ENCODE measurements at places on chromosomes 6 and 20. TPM values are rescaled to one million over a fixed set of nuclear protein-coding genes. Genes with fewer than 3 reads are reported as not detected.
A peak's percentile ranks its signal among the peaks of the same experiment; 100 is the strongest.

Gene SGK2
- 0.04 TPM for total RNA-seq

Gene SLC22A1
- 0.60 TPM for total RNA-seq

Gene DHX16
- 38.1 TPM for total RNA-seq

Gene ZC3H12D
- total RNA-seq: 0.10 TPM

Gene SAMD10
- 1.7 TPM for total RNA-seq

Gene MCUR1
- 17.0 TPM for total RNA-seq

Gene C6orf132
- total RNA-seq: 21.3 TPM

Gene ENPP4
- total RNA-seq: 0.07 TPM

Gene EEF1A2
- not detected for total RNA-seq

DNA sequence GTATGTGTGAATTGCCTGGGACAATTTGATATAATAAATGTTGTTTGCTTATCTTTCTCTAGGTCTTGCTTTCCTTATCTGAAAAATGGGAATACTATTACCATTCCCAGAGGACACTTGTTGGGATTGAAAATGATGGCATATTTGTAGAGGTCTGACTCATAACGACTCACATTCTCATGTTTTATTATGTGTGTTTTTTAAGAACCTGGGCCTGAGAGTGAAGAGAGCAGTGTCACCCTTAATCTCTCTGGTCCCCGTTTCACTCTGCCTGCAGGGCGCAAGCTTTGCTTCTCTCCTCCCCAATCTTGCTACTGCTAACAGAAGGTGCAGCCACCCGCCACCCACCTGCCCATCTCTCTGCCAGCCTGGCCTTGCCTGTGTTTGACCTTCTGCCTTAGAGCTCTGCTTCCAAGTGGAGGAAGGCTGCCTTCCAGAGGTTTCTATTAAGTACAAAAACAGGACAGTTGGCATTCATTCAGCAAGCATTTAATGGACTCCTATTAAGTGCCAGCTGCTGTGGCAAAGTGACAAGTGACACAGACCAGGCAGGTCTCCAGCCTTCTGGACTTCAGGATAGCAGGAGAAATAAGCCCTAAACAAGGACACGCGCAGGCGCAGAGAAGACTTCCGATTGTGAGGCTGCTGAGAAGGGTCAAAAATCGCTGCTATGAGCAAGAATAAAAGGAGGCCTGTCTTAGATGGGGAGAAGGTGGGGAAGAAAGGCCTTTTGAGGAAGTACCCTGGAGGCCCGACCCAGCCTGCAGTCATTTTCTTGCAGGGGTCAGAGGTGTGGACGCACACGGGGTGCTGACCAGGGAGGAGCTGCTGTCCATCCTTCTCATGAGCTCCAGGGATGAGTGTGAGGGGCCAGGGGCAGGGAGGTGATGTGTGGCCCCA lies 112.5 kb downstream of the JPH2 start:
- no peak for DNase-seq

GRCh38 chr6:17202526-17202925 lies 78.6 kb upstream of the RBM24 start:
- no peak for DNase-seq

GRCh38 chr6:12174878-12175277 lies 115.3 kb upstream of the EDN1 start:
- peak; percentile 46 for DNase-seq

DNA sequence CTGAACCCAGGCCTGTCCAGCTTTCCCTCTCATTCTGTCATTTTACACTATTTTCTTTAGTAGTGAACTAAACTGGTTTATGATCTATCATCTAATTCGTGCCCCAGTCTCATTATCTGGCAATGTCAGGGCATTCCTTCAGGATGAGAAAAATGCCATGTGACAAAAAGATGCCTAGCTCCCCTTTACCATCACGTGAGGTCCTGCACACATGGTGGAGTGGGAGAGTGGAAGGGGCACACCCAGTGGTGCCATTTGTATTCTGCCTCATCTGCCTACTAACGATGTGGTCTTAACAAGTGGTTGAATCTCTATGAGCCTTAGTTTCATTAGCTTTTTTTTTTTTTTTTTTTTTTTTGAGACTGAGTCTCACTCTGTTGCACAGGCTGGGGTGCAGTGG lies 41.2 kb downstream of the CDC5L start:
- DNase-seq: no peak

GRCh38 chr6:123316733-123317323 lies 319.9 kb downstream of the TRDN start:
- no peak for DNase-seq

- peak; percentile 76 for DNase-seq
Observed at GRCh38 chr20:37990571-37991151, 42.6 kb downstream of the TTI1 start.

- no peak for DNase-seq
Observed at GRCh38 chr6:24916496-24916895, 19.3 kb downstream of the RIPOR2 start.

DNA sequence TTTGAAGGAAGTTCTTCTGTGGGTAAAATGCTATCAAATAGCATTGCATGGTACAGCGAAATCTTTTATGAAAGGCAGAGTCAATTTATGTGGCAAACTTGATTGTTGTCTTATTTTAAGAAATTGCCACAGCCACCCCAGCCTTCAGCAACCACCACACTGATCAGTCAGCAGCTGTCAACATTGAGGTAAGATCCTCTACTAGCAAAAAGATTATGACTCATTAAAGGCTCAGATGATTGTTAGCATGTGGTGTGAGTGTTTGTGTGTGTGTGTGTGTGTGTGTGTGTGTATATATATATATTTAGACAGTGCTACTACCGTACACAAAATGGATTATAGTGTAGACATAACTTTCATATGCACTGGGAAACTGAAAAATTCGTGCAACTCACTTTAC lies 27.8 kb downstream of the LRRN4 start:
- DNase-seq: peak; percentile 24

DNA sequence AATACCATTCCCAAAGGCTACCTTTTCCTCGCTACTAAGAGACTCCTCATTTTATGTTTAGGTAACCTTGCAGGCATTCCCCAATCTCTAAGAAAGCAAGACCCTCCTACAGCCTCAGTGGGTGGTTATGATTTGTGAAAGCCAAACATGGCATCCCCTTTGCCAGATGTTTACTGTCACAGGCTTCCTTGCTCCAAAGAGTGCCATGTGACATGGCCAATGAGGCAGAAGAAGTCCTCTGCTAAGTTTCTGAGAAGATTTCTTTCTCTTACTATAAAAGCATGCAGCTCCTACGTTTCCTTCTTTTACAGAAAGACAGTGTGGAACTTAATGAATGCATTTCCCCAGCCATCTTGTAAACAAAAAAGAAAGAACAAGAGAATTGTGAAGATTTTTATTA lies 688.2 kb downstream of the TBC1D32 start:
- no peak for DNase-seq

DNA sequence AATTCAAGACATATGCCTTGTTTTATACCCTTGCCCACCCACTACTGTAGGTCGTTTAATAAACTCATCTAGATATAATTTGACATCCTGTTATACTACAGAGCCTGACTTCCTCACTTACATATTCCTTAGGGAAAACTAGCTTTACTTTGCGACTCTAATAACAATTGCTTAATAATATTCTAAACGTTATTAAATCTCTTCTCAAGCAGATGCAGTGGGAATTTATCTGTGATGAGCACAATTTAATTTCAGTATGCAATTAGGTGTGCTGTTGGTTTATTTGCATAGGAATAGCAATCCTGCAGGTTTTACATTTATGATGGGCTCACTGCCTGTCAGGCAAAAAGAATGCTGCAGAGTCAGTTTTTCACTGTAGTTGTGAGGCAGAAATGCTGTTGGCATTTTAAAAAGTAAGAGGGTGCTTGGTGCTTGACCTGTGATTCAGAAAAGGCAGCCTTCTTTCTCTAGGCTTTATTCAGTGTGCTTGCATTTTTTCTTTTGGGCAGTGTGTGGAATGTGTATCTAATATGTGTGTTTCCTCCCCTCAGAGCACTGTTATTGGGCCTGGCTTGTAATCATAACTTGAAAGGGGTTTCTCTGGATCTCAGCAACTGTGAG lies 152.3 kb upstream of the SCGN start:
- DNase-seq: peak; percentile 69

GRCh38 chr6:111810294-111811131 lies 62.7 kb downstream of the FYN start:
- no peak for DNase-seq

- DNase-seq: no peak
Observed at GRCh38 chr20:17177341-17177740, 49.5 kb upstream of the PCSK2 start.

DNA sequence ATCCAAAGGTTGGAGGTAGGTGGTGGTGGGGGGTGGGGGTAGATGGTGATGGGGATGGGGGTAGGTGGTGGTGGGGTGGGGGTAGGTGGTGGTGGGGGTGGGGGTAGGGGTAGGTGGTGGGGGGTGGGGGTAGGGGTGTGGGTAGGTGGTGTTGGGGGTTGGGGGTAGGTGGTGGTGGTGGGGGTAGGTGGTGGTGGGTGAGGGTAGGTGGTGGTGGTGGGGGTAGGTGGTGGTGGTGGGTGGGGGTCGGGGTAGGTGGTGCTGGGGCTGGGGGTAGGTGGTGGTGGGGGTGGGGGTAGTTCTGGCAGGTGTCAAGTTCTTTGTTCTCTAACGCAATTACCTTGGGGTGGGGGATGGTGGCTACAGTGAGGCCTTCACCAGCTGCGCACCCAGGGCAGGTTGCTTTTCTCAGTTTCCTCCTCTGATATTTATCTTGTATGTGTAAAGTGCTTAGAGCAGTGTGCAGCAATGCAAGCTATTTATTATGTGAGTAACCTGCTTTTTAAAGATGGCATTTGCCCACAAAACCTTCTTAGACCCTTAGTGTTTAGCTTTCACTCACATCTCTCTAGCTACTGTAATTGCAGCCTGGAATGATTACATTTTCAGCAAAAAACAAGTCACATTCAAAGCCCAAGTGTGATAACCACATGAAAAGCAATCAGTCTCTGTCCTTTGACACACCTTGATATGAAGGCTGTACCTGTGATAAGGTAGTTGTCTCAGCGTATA lies 8.2 kb upstream of the CCDC167 start:
- DNase-seq: no peak

GRCh38 chr6:109093732-109094415 lies 772 bp downstream of the SESN1 start:
- no peak for DNase-seq

DNA sequence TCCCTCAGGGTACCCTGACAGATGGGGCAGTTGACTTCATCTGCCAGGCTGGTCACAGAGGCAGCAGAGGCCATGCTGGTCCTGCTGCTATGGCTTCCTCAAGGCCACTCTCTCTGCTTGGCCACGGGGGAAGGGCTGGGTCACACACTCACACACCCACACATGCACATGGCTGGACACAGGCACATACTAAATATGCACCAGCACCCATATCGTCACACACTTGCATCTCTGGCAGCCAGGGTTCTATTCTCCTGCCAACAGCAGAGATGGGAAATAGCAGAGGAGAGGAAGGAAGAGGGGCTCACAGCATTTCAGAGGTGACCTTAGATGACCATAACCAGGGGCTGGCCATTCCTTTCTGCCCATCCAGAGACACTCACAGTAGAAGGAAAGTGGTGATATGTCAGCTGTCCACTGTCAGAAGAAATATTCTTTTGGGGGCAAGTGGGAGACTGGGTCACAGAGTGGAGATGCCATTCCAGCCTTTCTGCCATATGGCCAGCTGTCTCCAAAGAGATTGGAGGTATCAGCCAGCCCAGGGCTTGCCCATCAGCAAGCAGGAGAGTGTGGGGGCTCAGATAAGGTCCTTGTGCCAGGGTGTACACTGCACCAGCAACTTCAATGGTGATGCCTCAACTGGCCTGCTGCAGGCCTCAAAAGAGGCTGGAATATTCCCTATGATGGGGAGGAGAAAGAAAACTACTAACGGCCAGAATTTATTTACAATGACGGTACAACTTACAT lies at the start of gene TRIM10:
Gene TRIM10, minus strand, starts transcription at position 427 of the 747 bp plus-strand sequence. Its CDS starts 353 bp downstream, at position 74.
- DNase-seq: no peak

- DNase-seq: peak; percentile 53
Observed at GRCh38 chr6:116543149-116543548, 2.3 kb downstream of the TRAPPC3L start.

DNA sequence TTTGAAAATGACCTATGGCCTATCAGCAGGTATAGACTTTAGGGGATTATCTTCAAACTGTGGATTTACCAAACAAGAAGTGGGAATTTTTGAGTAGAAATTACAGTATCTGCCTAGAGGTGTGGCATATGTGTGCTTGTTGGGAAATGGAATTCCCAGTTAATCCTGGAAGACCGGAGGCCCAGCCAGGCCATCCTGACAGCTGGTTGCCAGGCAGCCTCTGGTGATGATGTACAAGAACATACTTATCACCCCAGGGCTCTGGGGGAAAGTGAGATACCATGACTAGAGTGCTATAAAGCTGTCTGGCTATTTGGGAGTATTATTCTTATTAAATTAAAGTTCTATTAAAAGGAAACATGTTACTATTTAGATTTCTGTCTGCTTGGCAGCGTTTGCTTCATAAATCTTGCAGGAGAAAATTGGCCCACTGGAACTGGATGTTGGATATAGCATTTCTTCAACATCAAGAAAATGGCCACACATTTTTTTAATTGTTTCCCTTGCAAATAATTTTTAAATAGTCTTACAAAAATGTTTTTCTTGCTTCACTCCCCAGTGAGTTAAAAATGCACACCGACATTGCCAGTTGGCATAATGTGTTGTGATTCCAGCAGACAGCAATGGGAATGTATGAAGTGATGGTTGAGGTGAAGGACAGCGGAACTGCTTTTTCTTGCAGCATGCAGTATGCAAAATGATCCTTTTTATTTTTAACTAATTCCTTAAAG lies 187.8 kb downstream of the MYLK4 start:
- DNase-seq: no peak

DNA sequence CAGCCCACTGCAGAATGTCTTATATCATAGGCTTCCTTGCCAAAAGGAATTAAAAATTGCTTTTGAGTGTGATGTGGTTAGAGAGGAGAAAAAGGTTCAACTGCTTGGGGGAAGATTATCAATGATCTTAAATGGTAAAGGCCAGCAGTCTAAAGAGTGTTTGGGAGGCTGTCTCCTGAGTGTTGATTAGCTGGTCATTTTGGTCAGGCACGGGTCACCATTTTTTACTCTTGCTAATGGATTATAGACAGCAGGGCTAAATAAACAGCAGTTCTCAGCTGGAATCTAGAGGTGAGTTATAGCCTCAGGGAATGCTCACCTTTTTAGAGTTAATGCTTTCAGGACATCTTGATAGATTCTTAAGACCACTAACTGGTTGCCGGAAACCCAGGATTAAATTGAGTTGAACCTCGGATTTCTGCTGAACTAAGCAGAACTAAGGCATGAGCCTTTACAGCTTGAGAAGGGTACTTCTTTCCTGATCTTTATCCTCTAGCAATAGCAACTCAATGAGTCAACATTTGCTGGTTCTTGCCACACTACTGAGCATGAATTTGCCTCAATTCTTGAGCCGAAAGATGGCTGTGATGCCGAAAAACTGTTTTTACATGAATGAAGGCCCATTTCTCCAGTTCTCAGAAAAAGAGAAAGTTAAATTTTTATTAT lies 120.4 kb downstream of the LRRC1 start:
- DNase-seq: no peak

- DNase-seq: no peak
Observed at GRCh38 chr20:48794816-48795457, 32.9 kb downstream of the PREX1 start.

- no peak for DNase-seq
Observed at GRCh38 chr6:78577585-78577984, 289.8 kb upstream of the IRAK1BP1 start.
